ENCODE measurements at places on chromosomes 7 and 10.

DNA sequence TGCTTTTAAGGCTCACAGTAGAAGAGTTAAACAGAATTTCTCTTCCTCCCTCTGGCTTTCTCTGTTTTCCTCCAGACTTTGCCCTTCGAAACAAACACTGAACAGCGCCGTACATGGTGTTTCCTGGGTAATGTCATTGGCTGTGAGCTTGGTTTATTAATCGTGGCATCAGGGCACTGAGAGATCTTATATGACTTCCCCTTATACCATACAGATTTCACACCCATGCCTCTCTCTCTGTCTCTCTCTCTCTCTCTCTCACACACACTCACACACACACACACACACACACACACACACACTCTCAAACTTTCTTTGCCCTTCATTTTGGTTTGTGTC lies 195.5 kb downstream of the CREB5 start:
- DNase-seq, result no peak

- DNase-seq, result no peak
These were observed 35.4 kb upstream of the COL13A1 start for GRCh38 chr10:69766161-69766910.

- DNase-seq, result no peak
These were observed 74.2 kb downstream of the CUL2 start for GRCh38 chr10:35015843-35016408.

GRCh38 chr7:13031468-13031867 lies 344.0 kb downstream of the ARL4A start:
- DNase-seq, result no peak

DNA sequence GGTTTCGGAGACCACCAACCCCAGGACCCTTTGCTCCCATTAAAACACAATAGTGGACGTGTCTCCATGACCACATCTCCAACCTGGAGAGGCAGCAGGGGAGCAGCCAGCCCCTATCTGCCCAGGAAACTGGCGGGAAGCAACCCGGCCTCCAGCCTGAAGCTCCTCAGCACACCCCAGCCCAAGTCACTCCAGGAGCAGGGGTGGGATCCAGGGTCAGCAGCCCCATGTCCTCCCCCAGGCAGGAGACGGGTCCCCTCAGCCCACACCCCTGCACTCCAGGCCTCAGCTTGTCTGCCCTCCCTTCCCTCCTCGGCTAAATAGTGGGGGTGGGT lies 601 bp downstream of the ADAM8 start:
- no peak for DNase-seq

GRCh38 chr7:31564661-31565060 lies 50.8 kb downstream of the ITPRID1 start:
- no peak for DNase-seq

GRCh38 chr10:109919220-109919619 lies 4.1 kb downstream of the XPNPEP1 start:
- no peak for DNase-seq

GRCh38 chr7:135980012-135980551 lies 2.9 kb upstream of the MTPN start:
- DNase-seq, result no peak

DNA sequence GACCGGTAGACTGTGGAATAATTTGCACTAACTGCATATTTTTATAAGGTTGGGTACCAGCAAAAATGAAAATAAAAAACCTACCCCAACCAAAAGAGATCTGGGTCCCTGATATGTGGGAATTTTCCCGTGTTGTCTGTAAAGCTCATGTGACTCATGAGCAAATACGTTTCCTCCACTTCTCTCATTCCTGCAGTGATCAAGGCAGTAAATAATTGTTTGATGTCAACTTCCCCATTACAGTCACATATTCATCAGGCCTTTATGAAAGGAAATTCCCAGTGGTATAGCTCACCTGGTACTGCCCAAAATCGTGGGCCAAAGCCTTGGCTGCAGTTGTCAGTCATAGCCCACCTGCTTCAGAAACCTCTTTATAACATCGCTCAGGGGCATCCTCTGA lies 166.0 kb upstream of the ANK3 start:
- no peak for DNase-seq

DNA sequence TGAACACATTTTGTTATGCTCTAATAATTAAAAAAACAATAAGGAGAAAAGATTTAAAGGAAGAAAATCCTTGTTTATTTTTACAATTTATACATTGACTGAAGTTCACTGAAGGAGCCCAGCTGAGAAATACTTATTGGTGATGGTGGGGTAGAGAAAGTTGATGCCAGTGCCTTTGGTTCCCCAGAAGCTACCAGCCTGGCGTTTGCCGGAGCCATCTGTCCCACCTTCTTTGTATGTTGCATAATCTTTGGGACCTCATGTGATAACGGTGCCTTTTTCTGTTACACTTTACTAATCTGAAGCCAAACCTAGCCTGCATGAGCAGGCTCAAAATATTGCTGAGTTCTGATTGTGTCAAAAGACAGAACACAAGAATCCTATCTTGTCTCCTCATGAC lies 22.7 kb downstream of the ZNF365 start:
- DNase-seq, result no peak

DNA sequence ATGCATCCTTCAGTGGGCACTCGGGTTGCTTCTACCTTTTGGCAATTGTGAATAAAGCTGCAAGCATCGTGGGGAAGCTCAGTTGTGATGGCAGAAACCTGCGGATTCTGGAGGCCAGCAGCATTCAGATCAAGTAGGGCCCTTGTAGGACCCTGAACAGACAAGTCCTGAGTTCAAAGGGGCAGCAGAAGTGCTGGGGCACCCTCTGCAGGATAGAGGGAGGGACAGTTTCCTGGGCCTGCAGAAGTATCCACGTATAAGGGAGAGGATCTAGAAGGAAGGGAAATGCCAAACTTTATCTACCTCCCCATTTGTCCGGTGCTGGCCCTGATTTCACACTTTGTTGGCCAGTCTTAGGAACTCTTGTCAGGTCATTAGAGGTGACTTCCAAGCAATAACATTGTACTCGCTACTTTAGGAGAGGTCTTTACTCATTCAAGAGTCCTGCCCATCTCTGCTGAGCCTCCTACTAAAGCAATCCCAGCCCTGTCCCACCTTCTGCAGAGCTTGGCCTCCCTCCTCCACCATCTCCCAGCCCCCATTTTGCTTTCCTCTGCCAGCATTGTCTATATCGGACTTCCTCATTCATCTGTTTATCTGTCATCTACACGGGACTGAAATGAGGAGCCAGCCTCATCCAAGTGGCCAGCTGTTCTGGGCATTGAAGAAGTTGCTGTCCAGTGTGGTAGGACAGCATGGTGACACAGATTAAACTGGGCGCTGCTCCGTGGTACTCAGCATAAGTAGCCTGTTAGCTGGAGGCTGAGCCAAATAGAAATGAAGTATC lies 26.6 kb upstream of the R3HCC1L start:
- no peak for DNase-seq

- no peak for DNase-seq
These were observed 72.8 kb upstream of the NXPH1 start for GRCh38 chr7:8360564-8361153.

DNA sequence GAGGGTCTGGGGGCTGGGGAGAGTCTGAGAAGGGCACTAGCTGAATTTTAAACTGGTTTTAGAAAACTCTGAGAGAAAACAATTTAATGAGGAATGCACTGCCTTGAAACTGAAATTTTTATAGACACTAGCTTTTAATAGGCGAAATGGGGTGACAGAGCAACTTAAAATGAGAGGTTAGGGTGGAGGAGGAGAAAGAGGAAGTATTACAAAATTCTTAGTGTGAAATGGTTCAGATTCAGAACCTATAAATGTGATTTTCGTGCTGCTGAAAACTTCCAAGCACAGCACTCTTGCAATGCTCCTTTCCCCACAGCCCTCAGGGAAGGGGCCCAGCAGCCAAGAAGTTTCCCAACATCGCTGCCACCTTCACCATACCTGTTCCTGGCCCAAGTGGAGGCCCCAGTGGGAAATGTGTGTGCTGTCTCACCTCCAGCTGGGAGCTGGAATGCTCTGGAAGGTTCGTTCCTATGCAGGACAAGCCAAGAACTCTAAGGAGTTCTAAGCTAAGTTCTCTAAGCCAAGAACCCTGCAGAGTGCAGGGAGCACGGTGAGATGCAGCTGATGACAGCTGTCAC lies 60.0 kb downstream of the ATXN7L1 start:
- DNase-seq, result no peak

DNA sequence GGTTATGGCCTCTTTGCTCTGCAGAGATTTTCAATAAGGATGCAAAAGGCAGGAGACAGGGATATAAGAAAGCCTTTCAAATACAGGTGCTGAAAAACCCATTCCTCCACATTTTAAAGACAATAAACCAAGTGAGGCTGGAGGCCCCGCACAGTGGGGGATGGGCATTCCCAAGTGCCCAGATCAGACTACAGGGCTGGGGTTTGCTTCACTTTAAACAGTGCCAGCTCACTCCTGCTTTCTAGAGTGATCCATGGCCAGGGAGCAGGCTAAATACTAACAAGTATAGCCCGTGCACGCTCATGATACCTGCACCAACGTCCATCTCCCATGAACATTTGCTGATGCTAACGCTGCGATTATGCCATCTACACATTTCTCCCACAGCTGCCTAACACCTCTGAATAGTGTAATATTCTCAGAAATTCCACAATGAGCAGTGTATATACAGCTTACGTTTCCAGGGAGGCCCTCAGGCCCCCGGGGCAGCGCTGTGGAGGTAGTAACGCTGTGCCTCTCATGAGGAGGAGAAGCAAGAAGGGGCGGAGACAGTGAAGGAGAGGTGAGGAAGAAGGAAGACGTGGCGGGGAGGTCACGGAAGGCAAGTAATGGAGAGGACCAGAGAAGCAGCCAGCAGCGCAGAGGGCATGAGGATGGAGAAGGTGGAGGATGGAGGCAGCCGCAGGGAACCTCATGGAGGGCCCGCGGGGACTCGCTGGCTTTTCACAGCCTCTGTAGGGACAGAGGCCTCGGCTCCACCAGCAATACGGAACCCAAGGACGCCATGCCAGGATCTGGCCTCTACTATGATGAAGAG lies 141.7 kb downstream of the USP6NL start:
- no peak for DNase-seq

GRCh38 chr10:12961416-12962205 lies 39.9 kb downstream of the CCDC3 start:
- no peak for DNase-seq

DNA sequence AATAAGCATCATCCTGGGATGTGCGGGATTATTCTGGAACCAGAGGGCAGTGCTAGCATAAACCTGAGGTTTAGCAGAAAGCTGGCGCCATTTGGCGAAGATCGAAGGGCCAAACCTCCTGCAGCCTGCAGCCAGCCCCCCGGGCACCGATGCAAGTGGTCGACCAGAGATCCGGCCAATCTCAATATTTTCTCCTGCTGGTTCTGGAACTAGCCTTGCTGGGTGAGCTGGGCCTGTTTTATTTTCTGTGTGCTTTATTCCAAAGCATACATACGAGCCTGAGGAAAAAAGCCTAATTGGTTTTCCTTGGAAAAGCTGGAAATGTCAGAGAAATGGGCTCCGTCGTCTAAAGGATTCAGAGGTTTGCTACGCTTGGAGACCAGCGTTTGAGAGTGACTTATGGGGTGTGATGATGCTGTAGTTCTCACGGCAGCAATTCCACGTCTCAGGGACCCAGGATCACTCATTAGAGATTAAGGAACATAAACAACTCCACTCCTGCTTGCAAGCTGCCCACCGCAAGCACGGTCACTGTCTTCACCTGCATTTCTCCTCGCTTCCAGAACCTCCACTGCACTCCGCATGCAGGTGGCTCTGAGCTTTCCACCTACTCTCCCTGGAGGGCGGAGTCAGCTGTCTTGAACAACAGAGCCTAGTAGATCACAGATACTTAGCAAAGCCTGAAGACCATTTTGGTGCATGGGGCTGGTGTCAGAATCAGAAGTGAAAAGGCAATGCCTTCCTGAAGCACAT lies 60.2 kb downstream of the PRKAG2 start:
- no peak for DNase-seq

DNA sequence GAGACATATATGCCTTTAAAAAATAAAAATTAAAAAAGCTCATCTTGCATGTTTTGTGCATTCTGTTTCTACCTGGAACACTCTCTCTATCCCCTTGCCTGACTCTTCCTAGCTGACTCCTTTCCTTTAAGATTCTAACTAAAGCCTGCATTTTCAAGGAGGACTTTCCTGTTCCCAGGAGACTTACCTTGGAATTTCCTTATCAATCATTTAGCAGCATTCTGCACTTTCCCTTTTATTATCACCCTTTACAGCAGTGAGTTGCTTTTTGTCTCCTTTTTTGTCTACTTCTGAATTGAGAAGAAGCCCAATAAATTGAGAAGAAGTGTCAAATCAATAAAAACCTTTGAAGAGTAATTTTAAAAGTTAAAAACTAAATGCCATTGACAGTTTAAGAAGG lies 142.2 kb upstream of the TMEM196 start:
- DNase-seq, result no peak

DNA sequence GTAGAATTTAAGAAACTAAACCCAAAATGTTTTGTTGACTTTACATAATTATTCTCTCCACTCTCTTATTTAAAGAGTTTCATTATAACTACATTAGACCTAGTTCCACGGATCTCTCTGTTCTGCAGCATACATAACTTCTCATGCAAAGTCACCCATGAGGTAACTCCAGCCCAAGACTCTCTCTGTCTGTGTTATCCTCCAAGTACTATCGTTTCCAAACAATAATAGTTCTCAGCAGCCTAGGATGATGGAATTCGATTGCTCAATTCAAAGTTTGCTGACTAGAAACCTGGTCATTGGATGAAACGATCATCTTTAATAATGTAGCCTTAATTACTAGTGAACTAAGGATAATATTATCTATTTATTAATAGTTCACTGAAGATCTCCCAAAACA lies 203.1 kb upstream of the PTN start:
- DNase-seq, result no peak

DNA sequence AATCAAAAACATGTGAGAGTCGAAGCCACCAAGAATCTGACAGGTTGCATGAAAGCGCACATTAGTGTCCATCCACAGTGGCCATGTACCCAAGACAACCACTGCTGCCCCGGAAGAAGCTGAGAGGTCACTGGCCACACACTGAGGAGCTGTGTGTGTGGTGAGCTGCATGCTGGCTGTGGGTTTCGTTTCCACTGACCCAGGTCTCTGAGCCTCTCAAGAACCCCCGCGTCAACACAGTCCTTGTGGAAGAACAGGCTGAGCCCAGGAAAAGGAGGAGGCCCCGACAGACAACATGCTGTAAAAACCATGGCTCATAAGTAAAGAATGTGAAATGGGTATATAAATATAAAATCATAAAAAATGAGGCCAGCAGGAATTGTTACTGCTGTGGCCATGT lies 8.2 kb downstream of the VIPR2 start:
- no peak for DNase-seq

GRCh38 chr7:13742811-13743210 lies 246.7 kb downstream of the ETV1 start:
- no peak for DNase-seq

Measured in stimulated activated CD4-positive, alpha-beta T cell treated with anti-CD3 and anti-CD28 coated beads, Interleukin-4, amount 100 ng/mL, for 48 hours (primary cell).